ENCODE measurements at places on chromosomes 11 and 22. TPM values are rescaled to one million over a fixed set of nuclear protein-coding genes. Genes with fewer than 3 reads are reported as not detected.

NXPE4 gene
- not detected for total RNA-seq

CARNS1 gene
- not detected for total RNA-seq

CAT gene
- total RNA-seq, result 41.1 TPM

LGR4 gene
- 29.0 TPM for total RNA-seq

KIF18A gene
- 16.8 TPM for total RNA-seq

TMEM191C gene
- total RNA-seq, result 0.46 TPM

CCND1 gene
- 109 TPM for total RNA-seq

HOATZ gene
- not detected for total RNA-seq

OR4A16 gene
- total RNA-seq, result not detected

SLC5A4 gene
- total RNA-seq, result not detected

C11orf86 gene
- not detected for total RNA-seq

SRSF8 gene
- total RNA-seq, result 29.5 TPM
